ENCODE measurements at places on chromosomes 2 and 18.

DNA sequence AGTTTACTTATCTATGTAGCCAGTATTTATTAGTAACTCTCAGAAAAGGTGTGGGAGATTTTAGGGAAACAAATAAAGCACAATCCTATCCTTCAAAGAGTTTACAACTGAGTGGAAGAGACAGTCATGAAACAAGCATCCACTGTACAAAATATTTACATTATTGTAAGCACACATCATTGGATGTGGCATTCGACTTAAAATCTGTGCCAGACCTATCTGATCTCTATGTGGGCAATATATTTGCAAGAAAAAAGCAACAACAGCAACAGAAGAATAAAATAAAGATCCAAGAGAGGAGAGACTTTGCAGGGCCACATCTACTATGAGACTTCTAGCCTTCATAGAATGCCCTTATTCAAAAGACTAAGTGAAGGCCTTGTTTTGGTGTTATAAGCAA lies 882.1 kb upstream of the PIK3C3 start:
- no peaks in the 10 kb centered on the region for H3K36me3 ChIP-seq
- H3K4me1 ChIP-seq: no peaks in the 10 kb centered on the region
- no peak for DNase-seq

DNA sequence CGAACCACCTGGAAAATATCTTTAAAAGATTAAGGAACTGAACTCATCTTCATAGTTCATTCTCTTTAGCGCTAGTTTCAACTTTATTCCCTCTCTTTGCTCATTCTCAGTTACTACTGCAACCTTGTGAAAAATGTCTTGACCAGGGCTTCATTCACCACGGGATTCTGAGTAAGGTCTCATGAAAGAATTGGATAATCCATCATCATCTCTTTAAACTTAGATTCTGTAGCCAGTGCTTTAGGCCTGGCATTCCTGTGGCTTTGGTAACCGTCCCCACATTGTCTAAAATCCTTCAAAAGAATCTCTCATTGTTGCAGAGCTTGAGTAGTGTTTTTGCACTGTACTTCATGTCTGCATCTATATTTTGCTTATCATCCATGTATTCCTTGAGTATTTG lies 229.5 kb downstream of the ETAA1 start:
- H3K4me1 ChIP-seq: no peaks in the 10 kb centered on the region
- no peak for DNase-seq
- H3K27ac ChIP-seq: no peak overlapping the region

DNA sequence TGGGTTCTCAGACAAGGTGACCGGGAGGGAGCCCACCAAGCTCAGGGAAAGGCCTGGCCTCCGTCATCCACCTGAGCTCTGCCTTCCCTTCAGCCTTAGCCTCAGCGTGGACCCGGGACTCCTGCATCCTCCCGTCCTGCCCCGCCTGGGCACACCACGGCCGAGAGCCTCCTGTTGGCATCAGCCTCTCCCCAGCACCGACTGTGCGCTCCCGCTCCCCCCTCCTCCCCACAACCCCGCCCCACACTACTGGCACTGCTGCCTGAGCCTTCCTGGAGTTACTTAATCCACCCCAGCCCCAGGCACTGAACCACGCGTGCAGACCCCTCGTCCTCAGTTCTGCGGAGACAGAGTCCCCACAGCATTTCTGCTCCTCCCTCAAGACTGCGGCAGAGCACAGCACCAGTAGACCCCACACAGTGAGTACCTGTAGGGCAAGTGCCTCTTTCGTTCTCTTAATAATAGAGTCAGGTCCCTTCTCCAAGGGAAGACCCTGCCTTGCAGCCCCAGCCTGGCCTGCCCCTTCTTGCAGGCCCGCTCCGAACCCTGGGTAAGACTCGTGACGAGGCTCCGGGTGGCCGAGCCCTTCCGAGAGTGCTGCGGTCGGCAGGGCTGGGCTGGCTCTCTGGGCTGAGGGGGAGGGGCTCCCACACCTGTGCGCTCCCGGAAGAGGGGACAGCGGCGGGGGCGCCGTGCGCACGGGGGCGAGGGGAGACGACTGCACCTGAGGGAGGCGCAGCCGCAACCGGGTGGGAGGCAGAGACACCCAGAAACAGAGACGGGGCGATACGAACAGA lies at the start of gene AMER3:
TSS of gene AMER3 (plus strand) at position 285 of the 797 bp plus-strand sequence. CDS start 6,533 bp downstream, outside the sequence.
- H3K27me3 ChIP-seq: peaks cover 4% of the 10 kb centered on the region
- H3K4me3 ChIP-seq: no peak within 1 kb of the TSS
- H3K36me3 ChIP-seq: no peaks in the 10 kb centered on the region
- no peaks in the 10 kb centered on the region for H3K4me1 ChIP-seq
- H3K27ac ChIP-seq: no peak within 1 kb of the TSS
- no peak for DNase-seq

DNA sequence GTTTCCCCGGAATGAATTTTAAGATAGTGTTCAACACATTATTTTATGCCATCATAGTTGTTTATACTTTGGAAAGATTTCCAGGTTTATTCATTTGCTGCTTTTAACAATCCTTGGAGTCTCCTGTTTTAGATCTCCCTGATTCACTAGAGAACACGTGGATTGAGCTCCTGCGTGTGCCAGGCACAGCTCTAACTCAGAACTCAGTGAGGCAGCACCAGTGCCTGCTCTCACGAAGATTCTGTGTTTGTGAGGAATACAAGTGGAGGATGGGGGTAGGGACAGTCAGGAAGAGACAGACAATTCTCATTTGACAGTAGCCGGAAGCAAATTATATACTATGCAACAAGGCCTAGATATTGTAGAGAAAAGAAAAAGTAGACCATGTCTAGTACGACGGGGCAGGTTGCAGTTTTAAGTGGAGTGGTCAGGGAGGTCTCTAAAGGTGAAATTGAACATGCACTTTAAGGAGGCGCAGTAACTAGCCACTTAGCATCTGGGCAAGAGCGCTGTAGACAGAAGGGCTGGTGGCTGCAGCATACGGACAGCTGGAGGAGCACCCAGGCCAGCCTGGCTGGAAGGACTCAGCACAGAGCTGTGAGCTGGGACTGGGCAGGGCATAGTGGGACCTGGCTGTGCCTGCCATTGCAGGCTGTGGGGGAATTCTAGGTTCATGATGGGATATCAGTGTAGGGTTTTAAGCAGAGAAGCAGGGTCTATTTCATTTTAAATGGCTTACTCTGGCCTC lies 24.3 kb downstream of the RNF144A start:
- no peak overlapping the region for H3K27ac ChIP-seq
- peaks cover 18% of the 10 kb centered on the region for H3K4me1 ChIP-seq
- no peaks in the 10 kb centered on the region for H3K27me3 ChIP-seq
- H3K4me3 ChIP-seq: no peak overlapping the region
- DNase-seq: no peak

GRCh38 chr18:27235218-27235870 lies 50.2 kb upstream of the CHST9 start:
- no peaks in the 10 kb centered on the region for H3K4me1 ChIP-seq
- H3K4me3 ChIP-seq: no peak overlapping the region
- DNase-seq: no peak
- H3K27ac ChIP-seq: no peak overlapping the region
- no peaks in the 10 kb centered on the region for H3K36me3 ChIP-seq

- no peak overlapping the region for H3K27ac ChIP-seq
- H3K4me3 ChIP-seq: no peak overlapping the region
- peaks cover 32% of the 10 kb centered on the region for H3K36me3 ChIP-seq
- H3K27me3 ChIP-seq: no peaks in the 10 kb centered on the region
- DNase-seq: no peak
These were observed 40.5 kb upstream of the AP1S3 start for GRCh38 chr2:223877721-223878410.

- DNase-seq: no peak
- H3K27me3 ChIP-seq: no peaks in the 10 kb centered on the region
- H3K4me3 ChIP-seq: no peak overlapping the region
- H3K27ac ChIP-seq: no peak overlapping the region
These were observed 176.8 kb upstream of the VRK2 start for GRCh38 chr2:57869758-57870344.

GRCh38 chr18:44914028-44914427 lies 233.3 kb downstream of the SETBP1 start:
- H3K27ac ChIP-seq: no peak overlapping the region
- no peaks in the 10 kb centered on the region for H3K36me3 ChIP-seq
- no peaks in the 10 kb centered on the region for H3K4me1 ChIP-seq
- no peak for DNase-seq
- H3K4me3 ChIP-seq: no peak overlapping the region

- H3K27ac ChIP-seq: no peak overlapping the region
- H3K27me3 ChIP-seq: no peaks in the 10 kb centered on the region
- H3K36me3 ChIP-seq: no peaks in the 10 kb centered on the region
- no peak overlapping the region for H3K4me3 ChIP-seq
- no peak for DNase-seq
- H3K4me1 ChIP-seq: no peaks in the 10 kb centered on the region
These were observed 17.2 kb downstream of the MYO1B start for GRCh38 chr2:191262436-191262835.

- no peak overlapping the region for H3K4me3 ChIP-seq
- DNase-seq: no peak
- no peaks in the 10 kb centered on the region for H3K36me3 ChIP-seq
- H3K27ac ChIP-seq: no peak overlapping the region
- no peaks in the 10 kb centered on the region for H3K27me3 ChIP-seq
- no peaks in the 10 kb centered on the region for H3K4me1 ChIP-seq
These were observed 57.3 kb downstream of the IRS1 start for GRCh38 chr2:226742347-226742746.

- H3K4me1 ChIP-seq: no peaks in the 10 kb centered on the region
- no peak overlapping the region for H3K4me3 ChIP-seq
- H3K27ac ChIP-seq: no peak overlapping the region
- no peak for DNase-seq
These were observed 20.0 kb upstream of the CAVIN2 start for GRCh38 chr2:191866675-191867506.

GRCh38 chr2:4898706-4899105 lies 793.5 kb upstream of the SOX11 start:
- no peak overlapping the region for H3K27ac ChIP-seq
- H3K4me1 ChIP-seq: no peaks in the 10 kb centered on the region
- H3K4me3 ChIP-seq: no peak overlapping the region
- no peaks in the 10 kb centered on the region for H3K27me3 ChIP-seq
- H3K36me3 ChIP-seq: no peaks in the 10 kb centered on the region

GRCh38 chr2:160940699-160941098 lies 219.5 kb upstream of the TANK start:
- H3K36me3 ChIP-seq: no peaks in the 10 kb centered on the region
- H3K27me3 ChIP-seq: no peaks in the 10 kb centered on the region
- no peak overlapping the region for H3K4me3 ChIP-seq
- H3K4me1 ChIP-seq: peaks cover 16% of the 10 kb centered on the region
- no peak overlapping the region for H3K27ac ChIP-seq
- peak; percentile 39 for DNase-seq

GRCh38 chr2:8581234-8581561 lies 100.7 kb upstream of the ID2 start:
- no peak overlapping the region for H3K27ac ChIP-seq
- H3K36me3 ChIP-seq: no peaks in the 10 kb centered on the region
- no peaks in the 10 kb centered on the region for H3K27me3 ChIP-seq
- H3K4me1 ChIP-seq: peaks cover 16% of the 10 kb centered on the region

GRCh38 chr18:2970344-2970743 lies 42.6 kb downstream of the LPIN2 start:
- no peaks in the 10 kb centered on the region for H3K27me3 ChIP-seq
- no peak for DNase-seq
- H3K27ac ChIP-seq: peak overlapping the region; percentile 79
- no peaks in the 10 kb centered on the region for H3K36me3 ChIP-seq
- H3K4me1 ChIP-seq: peaks cover 100% of the 10 kb centered on the region
- H3K4me3 ChIP-seq: peak overlapping the region; percentile 3

DNA sequence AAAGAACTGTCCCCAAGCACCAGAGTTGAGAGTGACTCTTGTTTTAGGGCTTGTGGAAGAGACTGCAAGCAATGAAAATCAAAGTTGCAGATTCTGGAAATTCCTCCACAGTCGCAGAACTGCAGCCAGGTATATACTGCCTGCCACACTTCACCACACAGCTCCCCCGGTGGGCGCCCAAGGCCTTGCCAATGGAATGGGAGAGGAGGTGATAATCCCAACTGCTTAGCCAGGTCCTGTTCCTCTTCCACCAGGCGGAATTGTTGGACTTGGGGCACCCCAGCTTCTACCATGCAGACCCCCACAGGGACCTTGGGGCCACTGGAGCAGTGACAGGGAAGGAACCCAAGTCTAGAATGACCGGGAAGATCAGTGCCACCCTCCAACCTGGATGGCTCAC lies 4.8 kb upstream of the PDIA6 start:
- peaks cover 3% of the 10 kb centered on the region for H3K27me3 ChIP-seq
- no peaks in the 10 kb centered on the region for H3K36me3 ChIP-seq
- peaks cover 5% of the 10 kb centered on the region for H3K4me1 ChIP-seq
- no peak overlapping the region for H3K27ac ChIP-seq
- no peak overlapping the region for H3K4me3 ChIP-seq
- DNase-seq: no peak

GRCh38 chr2:157296958-157297357 lies 28.7 kb downstream of the ERMN start:
- no peak overlapping the region for H3K4me3 ChIP-seq
- H3K4me1 ChIP-seq: no peaks in the 10 kb centered on the region
- H3K27me3 ChIP-seq: no peaks in the 10 kb centered on the region
- DNase-seq: no peak
- no peak overlapping the region for H3K27ac ChIP-seq

- no peaks in the 10 kb centered on the region for H3K4me1 ChIP-seq
- H3K36me3 ChIP-seq: no peaks in the 10 kb centered on the region
- H3K4me3 ChIP-seq: no peak overlapping the region
- no peak for DNase-seq
- H3K27me3 ChIP-seq: no peaks in the 10 kb centered on the region
- H3K27ac ChIP-seq: no peak overlapping the region
These were observed 1080.9 kb upstream of the FANCL start for GRCh38 chr2:59322005-59322404.

- no peak overlapping the region for H3K27ac ChIP-seq
- no peaks in the 10 kb centered on the region for H3K27me3 ChIP-seq
- H3K4me1 ChIP-seq: no peaks in the 10 kb centered on the region
- H3K36me3 ChIP-seq: no peaks in the 10 kb centered on the region
- H3K4me3 ChIP-seq: no peak overlapping the region
- no peak for DNase-seq
These were observed 89.7 kb downstream of the AFF3 start for GRCh38 chr2:100052650-100053049.

GRCh38 chr18:70024829-70025228 lies 77.2 kb upstream of the CD226 start:
- H3K4me3 ChIP-seq: no peak overlapping the region
- H3K27ac ChIP-seq: no peak overlapping the region
- no peak for DNase-seq
- H3K36me3 ChIP-seq: peaks cover 4% of the 10 kb centered on the region
